ENCODE measurements at places on chromosomes 3 and 15.

DNA sequence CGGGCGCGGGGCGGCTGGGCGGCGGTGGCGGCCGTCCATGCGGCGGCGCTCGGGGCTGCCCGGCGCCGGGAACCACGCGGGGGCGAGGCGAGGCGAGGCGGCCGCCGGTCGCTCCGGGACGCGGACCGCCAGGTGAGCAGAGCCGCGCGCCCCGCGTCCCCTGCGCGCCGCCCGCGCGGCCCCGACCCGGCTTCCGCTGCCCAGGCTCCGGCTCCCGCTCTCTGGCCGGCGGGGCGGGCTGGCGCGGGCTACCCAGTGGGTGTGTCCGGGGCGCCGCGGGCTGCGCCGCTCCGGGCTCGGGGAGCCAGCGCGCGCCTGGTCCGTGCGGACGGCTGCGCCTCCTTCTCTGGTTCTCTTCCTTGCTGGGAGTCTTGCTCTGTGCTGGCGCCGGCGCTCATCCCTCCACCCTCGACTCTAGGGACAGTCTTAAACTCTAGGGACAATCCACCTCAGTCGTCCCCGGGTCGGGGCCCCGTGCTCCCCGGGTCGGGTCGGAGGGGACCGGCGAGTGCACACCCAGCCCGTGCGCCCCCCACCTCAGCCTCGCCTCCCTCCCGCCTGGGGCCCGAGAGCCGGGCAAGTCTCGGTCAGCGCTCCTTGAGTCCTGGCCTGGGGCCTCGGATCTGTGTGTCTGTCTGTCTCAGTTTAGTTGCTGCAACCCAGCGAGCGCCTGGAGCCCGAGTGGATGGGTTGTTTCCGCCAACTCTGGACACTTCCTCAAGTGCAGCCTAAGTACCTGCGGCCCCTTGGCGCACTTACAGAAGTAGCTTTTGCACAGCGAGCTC is 488 bp downstream of the THSD4 start:
- DNase-seq, result peak; percentile 14

DNA sequence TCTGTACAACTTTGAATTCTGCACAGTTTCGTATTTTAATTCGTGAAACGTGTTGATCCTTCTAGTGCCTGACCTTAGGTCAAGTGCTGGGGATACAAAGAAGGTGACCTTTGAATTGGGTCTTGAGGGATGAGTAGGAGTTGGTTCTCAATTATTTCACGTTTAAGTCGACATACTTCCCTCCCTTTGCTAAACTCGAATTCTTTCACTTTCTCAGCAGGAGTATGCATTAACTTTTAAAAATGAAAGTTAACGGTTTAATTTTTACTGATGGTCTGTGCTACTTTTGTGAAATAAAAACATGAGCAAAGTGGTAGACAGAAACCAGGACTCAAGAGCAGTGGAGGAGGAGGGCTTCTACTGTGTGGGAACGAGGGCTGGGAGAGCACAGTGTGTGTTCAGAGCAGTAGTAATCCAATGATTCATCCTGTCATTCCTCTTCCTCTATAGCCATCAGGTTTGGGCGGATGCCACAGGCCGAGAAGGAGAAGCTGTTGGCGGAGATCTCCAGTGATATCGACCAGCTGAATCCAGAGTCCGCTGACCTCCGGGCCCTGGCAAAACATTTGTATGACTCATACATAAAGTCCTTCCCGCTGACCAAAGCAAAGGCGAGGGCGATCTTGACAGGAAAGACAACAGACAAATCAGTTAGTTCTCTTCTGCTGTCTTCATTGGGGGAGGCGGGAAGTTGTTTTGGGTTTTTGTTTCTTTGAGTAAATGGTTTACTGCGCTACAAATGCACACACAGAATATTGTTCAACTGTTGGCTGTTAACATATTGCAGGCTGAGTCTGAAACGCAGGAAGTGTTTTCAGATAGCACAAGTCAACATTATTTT is 78.6 kb upstream of the TSEN2 start:
- no peak for DNase-seq

- no peak for DNase-seq
Measured at GRCh38 chr3:179063945-179064560, 7.6 kb downstream of the ZMAT3 start.

- DNase-seq, result peak; percentile 13
Measured at GRCh38 chr15:42800731-42801474, 64.0 kb upstream of the CDAN1 start.

DNA sequence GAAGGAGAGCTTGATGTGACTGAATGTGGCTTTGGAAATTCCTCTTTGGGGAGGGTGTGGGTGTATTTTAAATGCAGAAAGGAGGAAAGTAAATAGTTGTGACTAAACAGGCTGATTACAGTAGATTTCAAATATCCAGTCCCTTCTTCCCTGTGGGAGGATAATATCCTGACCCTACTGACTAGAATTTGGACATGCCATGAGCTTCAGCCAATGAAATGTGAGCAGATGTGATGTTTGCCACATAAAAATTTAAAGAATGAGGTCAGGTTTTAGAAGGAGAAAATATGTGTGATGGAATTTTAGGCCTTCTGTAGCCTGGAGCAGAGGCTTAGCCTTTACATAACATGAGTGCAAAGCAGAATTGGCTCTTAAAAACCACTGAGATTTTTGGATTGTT is 1218.9 kb downstream of the ROBO2 start:
- no peak for DNase-seq
